Thyroid gland (tissue), 4 donors: ENCODE measurements at places on chromosomes 6 and 20. TPM values are rescaled to one million over a fixed set of nuclear protein-coding genes. Genes with fewer than 3 reads are reported as not detected.

DNA sequence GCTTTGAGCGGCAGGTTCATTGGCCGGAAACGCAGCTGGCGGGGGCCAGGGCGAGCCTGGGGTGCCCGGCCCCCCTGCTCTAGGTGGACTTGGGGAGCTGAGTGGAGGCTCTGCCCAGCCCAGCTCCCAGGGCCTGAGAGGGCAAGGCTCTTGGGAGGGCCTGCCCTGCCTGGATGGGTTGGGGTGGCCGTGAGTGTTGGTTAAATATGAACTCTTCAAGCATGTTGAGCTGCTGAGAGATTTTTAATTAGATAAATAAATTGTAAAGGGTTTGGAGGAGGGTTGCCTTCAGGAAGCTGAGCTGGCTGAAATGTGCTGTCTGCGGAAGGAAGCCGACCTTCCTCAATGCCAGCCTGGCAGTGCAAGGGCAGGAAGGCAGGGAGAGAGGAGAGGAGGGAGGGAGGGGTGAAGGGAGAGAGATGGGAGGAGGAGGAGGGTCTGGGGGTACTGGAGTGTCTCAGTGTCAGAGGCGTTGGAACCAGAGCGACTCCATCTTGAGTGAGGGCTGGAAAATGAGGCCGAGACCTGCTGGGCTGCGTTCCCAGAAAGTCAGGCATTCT lies 39.4 kb upstream of the PMEPA1 start:
- no peak overlapping the region for H3K4me3 ChIP-seq
- no peaks in the 10 kb centered on the region for H3K27me3 ChIP-seq
- DNase-seq, result no peak
- H3K36me3 ChIP-seq, result no peaks in the 10 kb centered on the region
- H3K4me1 ChIP-seq, result peaks cover 4% of the 10 kb centered on the region
- H3K27ac ChIP-seq, result no peak overlapping the region

GRCh38 chr6:167974640-167975344 lies 22.7 kb upstream of the KIF25 start:
- no peak for DNase-seq
- no peaks in the 10 kb centered on the region for H3K4me1 ChIP-seq
- H3K27ac ChIP-seq, result no peak overlapping the region
- peaks cover 8% of the 10 kb centered on the region for H3K36me3 ChIP-seq

DNA sequence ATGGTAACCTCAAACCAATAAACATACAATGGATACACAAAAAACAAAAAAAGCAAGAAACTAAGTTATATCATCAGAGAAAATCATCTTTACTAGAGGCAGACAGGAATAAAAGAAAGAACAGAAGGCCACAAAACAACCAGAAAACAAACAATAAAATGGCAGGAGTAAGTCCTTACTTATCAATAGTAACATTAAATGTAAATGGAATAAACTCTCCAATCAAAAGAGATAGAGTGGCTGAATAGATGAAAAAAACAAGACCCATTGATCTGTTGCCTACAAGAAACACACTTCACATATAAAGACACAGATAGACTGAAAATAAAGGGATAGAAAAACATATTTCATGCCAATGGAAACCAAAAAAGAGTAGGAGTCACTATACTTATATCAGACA lies 81.3 kb upstream of the GJE1 start:
- no peak overlapping the region for H3K27ac ChIP-seq
- no peak overlapping the region for H3K4me3 ChIP-seq
- H3K27me3 ChIP-seq, result no peaks in the 10 kb centered on the region
- DNase-seq, result no peak

DNA sequence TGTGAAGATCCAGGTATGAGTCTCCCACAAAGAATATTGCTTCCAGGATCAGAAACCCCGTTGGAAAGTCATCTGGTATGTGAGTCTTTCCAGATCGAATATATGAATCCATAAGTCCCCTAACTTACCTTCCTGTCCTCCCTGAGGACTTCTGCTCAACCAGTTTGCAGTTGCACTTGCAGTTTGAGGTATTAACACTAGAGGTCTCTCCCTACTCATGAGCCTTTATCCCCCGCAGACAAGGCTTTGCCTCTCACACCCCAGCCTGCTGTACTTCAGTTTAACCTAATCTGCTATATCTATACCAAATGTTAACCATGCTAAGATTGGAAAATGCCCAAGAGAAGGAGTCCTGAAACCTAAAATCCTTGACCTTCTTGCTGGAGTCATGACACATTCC lies 135.3 kb upstream of the DEFB112 start:
- H3K4me1 ChIP-seq, result no peaks in the 10 kb centered on the region
- DNase-seq, result no peak
- H3K4me3 ChIP-seq, result no peak overlapping the region
- H3K27me3 ChIP-seq, result no peaks in the 10 kb centered on the region

DNA sequence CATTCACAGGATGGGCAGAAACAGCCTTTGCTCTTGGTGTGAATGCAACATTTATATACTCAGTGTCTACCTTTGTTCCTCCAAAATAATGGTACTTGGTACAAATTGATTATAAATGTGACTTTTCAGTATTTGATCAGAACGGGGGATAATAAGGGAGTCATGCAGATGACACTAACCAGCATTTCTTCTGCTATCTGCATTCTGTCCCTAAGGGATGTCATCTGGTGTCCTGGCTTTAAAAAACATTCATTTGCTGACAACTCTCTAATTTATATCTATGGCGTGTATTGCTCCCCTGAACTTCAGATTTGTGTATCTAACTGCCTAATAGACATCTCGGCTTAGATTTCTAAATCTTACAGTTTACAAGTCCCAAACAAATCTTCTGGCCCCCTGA lies 76.4 kb upstream of the FLRT3 start:
- H3K27ac ChIP-seq, result no peak overlapping the region
- H3K27me3 ChIP-seq, result no peaks in the 10 kb centered on the region
- H3K36me3 ChIP-seq, result no peaks in the 10 kb centered on the region

- peaks cover 10% of the 10 kb centered on the region for H3K36me3 ChIP-seq
- H3K4me1 ChIP-seq, result peaks cover 17% of the 10 kb centered on the region
- H3K4me3 ChIP-seq, result no peak overlapping the region
- H3K27me3 ChIP-seq, result no peaks in the 10 kb centered on the region
- DNase-seq, result peak; percentile 17
These were observed 514 bp downstream of the TCFL5 start for GRCh38 chr20:62860924-62861691.

- H3K27me3 ChIP-seq, result no peaks in the 10 kb centered on the region
- DNase-seq, result no peak
- no peak overlapping the region for H3K4me3 ChIP-seq
- H3K36me3 ChIP-seq, result no peaks in the 10 kb centered on the region
- H3K27ac ChIP-seq, result no peak overlapping the region
These were observed 84.5 kb downstream of the JARID2 start for GRCh38 chr6:15330174-15330944.

DNA sequence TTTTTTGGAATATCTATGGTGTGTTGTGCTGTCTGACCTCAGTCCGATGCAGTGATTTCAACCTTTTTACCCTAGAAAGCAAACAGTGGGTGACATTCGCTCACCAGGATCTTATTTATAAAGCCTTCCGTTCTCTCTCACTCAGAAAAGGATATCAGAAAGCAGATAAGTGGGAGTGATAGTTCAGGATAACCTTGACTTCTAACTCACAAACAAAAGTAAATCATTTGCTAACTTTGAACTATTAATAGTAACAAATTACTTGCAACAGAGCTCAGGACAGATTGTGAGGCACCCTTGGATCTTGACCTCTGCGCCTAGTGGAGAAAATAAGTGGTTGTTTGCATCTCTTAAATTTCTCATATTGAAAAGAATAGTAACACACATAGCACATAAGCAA lies 637.1 kb upstream of the CITED2 start:
- H3K36me3 ChIP-seq, result no peaks in the 10 kb centered on the region
- no peak for DNase-seq
- H3K27ac ChIP-seq, result peak overlapping the region; percentile 4
- H3K27me3 ChIP-seq, result no peaks in the 10 kb centered on the region
- H3K4me3 ChIP-seq, result no peak overlapping the region

DNA sequence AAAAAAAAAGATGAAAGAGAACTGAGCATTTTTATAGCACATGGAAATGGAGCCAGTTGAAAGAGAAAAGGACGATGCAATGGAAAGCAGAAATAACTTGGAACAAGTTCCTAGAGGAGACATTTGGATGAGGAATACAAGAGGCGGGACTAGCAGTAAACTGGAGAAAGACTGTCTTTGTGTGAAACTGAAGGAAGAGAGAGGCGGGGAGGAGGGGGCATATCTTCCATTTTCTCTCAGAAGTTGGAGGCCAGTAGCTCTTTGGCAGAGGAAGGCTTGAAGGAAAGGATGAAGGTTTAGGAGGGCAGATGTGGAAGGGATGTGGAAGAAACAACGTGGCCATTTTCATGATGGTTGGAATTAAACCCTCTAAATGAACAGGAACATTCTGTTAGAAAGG lies 33.0 kb upstream of the ADGRF1 start:
- H3K36me3 ChIP-seq, result no peaks in the 10 kb centered on the region
- H3K4me1 ChIP-seq, result no peaks in the 10 kb centered on the region
- no peak overlapping the region for H3K4me3 ChIP-seq
- H3K27me3 ChIP-seq, result no peaks in the 10 kb centered on the region

GRCh38 chr20:48364688-48365421 lies 462.9 kb downstream of the PREX1 start:
- H3K4me3 ChIP-seq, result no peak overlapping the region
- no peaks in the 10 kb centered on the region for H3K36me3 ChIP-seq
- H3K4me1 ChIP-seq, result peaks cover 5% of the 10 kb centered on the region
- no peaks in the 10 kb centered on the region for H3K27me3 ChIP-seq

DNA sequence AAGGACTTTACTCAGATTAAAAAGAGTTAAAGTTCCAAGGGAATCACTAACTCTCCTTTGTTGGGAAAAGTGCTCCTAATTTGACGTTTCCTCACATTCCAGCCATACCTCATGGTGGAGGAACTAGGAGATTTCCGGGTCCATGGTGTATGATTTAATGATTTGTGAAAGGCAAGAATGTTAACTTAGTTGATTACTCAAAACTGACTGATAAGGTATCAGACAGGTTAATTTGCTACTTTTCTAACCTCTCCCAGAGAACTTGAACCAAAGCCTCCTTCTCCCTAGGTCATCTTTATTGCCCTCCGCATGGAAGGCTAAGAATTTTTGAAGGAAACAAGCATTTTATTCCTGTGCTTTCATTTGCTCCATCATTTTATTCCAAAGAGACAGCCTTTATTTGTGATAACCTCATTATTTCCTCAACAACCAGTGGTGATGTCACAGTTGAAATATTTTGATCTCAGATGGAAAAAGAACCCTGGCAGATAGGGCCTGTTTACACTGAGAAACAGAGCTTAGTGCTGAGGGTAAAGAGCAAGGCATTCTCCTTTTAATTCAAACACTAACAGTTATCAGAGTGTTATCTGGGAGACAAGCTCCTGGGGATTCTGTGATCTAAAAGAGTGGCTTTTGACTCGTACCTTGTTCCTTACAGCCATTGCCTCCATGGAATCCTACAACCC lies 57.4 kb upstream of the BMP2 start:
- peak overlapping the region; percentile 96 for H3K27ac ChIP-seq
- H3K4me1 ChIP-seq, result peaks cover 41% of the 10 kb centered on the region
- no peak overlapping the region for H3K4me3 ChIP-seq
- DNase-seq, result no peak
- no peaks in the 10 kb centered on the region for H3K27me3 ChIP-seq

DNA sequence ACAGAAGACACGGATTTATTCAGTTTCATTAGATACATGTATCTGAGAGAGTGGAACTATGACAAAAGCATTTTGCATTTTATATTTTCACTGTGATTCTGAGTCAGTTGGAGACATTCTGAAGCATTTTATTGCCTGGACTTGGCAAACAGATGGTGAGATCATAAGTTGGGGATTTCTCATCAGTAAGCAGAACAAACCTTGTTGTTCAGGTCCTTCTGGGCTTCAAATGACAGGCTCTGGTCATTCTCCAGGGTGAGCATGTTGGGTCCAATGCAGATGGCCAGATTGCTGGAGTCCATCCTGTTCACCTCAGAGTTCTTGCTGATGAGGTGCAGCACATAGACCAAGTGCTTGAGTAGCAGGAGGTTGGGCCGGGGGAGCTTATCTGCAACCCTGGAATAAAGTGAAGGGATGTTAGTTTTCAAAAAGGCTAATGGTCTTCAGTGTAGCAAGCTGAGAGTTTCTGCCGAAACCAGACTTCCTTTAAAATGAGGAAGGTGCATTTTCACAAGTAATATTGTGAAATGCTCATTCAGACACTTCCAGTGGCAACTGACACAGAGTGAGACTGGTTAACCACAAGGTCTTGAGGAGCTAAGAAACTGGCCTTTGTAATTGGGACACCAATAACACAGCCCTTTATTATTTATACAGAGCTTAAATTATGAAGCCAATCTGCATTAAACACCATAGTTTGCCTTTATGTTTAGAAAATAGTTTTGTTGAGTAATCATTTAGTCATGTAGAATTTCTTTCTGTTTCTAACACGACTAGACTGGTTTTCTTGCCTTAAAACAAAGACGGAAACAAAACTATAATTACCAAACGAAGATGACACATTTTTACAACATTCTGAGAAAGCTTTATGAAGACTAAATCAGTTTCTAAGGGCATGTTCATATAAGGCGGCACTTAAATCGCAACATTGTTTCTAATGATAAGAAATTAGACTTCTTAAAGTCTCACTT lies 5.6 kb downstream of the TAGAP start:
- DNase-seq, result no peak
- no peaks in the 10 kb centered on the region for H3K27me3 ChIP-seq
- no peak overlapping the region for H3K27ac ChIP-seq
- no peaks in the 10 kb centered on the region for H3K36me3 ChIP-seq
- no peaks in the 10 kb centered on the region for H3K4me1 ChIP-seq

DNA sequence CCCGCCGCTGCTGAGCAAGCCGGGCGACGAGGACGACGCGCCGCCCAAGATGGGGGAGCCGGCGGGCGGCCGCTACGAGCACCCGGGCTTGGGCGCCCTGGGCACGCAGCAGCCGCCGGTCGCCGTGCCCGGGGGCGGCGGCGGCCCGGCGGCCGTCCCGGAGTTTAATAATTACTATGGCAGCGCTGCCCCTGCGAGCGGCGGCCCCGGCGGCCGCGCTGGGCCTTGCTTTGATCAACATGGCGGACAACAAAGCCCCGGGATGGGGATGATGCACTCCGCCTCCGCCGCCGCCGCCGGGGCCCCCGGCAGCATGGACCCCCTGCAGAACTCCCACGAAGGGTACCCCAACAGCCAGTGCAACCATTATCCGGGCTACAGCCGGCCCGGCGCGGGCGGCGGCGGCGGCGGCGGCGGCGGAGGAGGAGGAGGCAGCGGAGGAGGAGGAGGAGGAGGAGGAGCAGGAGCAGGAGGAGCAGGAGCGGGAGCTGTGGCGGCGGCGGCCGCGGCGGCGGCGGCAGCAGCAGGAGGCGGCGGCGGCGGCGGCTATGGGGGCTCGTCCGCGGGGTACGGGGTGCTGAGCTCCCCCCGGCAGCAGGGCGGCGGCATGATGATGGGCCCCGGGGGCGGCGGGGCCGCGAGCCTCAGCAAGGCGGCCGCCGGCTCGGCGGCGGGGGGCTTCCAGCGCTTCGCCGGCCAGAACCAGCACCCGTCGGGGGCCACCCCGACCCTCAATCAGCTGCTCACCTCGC lies 1.5 kb downstream of the ARID1B start:
- peak; percentile 62 for DNase-seq
- peak overlapping the region; percentile 83 for H3K4me3 ChIP-seq
- peaks cover 24% of the 10 kb centered on the region for H3K4me1 ChIP-seq
- H3K27ac ChIP-seq, result peak overlapping the region; percentile 99

GRCh38 chr6:10908228-10908627 lies 21.4 kb downstream of the SYCP2L start:
- H3K36me3 ChIP-seq, result no peaks in the 10 kb centered on the region
- H3K27ac ChIP-seq, result no peak overlapping the region

SAPCD1 gene
- total RNA-seq, result 2.0 TPM

RBPJL gene
- total RNA-seq, result not detected

OPRL1 gene
- total RNA-seq, result 0.94 TPM

CD93 gene
- total RNA-seq, result 15.3 TPM

SMLR1 gene
- total RNA-seq, result not detected

TGM3 gene
- total RNA-seq, result not detected

SSR1 gene
- 113 TPM for total RNA-seq

OLIG3 gene
- total RNA-seq, result not detected

OPRM1 gene
- total RNA-seq, result not detected

DCDC2 gene
- 12.0 TPM for total RNA-seq

BFSP1 gene
- 8.7 TPM for total RNA-seq

MUCL3 gene
- not detected for total RNA-seq
